ENCODE measurements at places on chromosomes 13 and 19.

GRCh38 chr13:75454497-75454896 lies 27.5 kb downstream of the TBC1D4 start:
- no peak for DNase-seq

GRCh38 chr13:46104868-46105267 lies at the start of gene CPB2:
CPB2 (minus strand) TSS chr13:46105033; CDS start chr13:46105009, 24 bp downstream.
- no peak for DNase-seq

DNA sequence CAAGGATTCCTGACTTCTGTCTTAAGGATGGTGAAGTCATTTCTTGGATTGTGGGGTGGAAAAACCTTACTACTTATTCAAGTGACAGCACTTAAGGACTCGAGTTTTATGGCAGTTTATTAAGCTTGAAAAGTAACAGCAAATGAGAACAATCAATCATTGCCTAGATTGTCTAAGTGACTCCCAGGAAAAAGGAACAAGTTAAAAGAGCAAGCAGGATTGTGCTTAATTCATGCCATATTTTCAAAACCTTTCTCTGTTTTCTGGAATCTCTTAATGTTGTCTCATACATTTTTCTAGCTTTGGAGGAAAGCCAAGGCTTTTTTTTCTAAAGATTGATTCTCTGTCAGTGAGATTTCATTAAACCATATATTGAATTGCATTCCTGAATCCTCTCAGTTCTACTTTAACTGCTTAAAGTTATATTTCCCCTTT lies 236.2 kb upstream of the HTR2A start:
- DNase-seq = no peak

GRCh38 chr13:92187378-92187989 lies 789.1 kb downstream of the GPC5 start:
- peak; percentile 48 for DNase-seq

- DNase-seq = no peak
Observed at GRCh38 chr13:50236898-50237318, 221.7 kb downstream of the KCNRG start.

GRCh38 chr13:67133476-67133875 lies 96.7 kb downstream of the PCDH9 start:
- no peak for DNase-seq

DNA sequence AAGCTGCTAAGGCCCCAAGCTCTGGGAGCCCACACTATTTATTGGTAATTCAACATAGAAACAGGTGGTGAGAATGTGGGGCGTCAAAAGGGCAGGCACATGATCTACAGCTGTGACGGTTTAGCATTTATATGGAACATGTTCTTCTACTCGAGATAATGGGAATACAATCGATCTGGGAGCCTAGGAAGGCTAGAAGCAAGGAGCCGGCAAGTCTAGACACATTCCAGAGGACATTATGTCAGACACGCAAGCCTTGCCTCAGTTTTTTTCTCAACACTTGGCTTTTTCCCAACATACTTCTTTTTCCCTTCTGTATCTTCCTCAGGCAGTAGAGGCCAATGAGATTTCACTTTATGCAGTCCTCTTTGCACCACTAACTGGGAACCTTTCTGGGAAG lies 315.7 kb upstream of the SLITRK5 start:
- peak; percentile 10 for DNase-seq

GRCh38 chr19:35117116-35117515 lies 1.5 kb downstream of the FXYD3 start:
- DNase-seq = no peak
